GM23338 (cell line): ENCODE measurements at places on chromosomes 2 and 18. TPM values are rescaled to one million over a fixed set of nuclear protein-coding genes. Genes with fewer than 3 reads are reported as not detected.

- no peak for DNase-seq
Measured at GRCh38 chr2:27902098-27902497, 11.6 kb downstream of the BABAM2 start.

- peak; percentile 60 for DNase-seq
Measured at GRCh38 chr2:50476174-50476573, 555.8 kb downstream of the NRXN1 start.

The MDH1B gene
- 0.89 and 1.7 TPM in 2 replicates for total RNA-seq

DNA sequence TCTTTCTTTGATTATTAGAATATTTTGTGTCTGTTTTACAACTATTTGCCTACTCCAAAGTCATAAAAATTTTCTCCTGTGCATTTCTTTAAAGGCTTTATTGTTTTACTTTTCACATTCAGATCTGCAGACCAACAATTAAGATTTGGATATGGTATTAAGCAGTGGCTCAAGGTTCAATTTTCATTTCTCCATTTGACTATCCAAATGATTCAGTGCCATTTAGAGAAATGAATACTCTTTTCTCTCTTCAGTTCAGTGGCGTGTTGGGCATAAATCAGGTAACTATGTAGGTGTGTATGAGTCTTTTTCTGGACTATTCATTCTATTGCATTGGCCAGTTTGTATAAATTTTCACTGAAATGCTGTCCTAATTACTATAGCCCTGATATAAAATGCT lies 57.3 kb upstream of the IL1R1 start:
- DNase-seq = no peak

DNA sequence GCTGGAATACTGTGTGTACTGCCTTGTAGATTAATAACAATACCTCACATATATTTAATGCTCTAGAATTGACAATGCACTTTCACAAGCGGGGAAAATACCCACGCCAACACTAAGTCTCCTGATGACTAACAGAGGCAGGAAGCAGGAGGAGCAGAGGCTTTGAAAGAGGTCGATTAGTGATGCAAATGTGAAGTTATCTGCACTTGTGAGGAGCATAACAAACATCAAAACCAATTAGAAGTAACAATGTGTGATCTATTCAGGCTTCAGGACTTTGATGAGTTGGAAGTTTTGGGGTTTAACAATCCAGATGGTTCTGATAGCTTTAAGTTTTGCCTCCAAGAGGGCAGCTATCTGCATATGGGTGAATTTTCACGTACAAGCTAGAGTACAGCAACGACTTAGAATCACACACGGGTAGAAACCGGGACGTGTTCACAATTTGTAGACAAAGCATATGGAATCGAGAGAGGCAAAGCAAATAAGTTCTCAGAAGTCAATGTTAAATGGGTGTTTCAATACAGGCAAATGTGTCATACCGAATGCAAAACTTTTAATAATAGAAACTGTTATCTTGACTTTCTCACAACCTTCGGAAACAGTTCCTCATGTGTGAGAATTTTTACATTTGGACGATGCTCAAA lies 114.5 kb downstream of the METTL8 start:
- DNase-seq = peak; percentile 84

GRCh38 chr2:168024459-168024858 lies 222.9 kb downstream of the STK39 start:
- no peak for DNase-seq

The CREG2 gene
- total RNA-seq = 0.12 and 2.6 TPM in 2 replicates

- DNase-seq = no peak
Measured at GRCh38 chr2:29576231-29576630, 345.2 kb downstream of the ALK start.

The ACMSD gene
- total RNA-seq = not detected in 2 replicates

The PTPRN gene
- 18.8 and 22.1 TPM in 2 replicates for total RNA-seq

- DNase-seq = no peak
Measured at GRCh38 chr2:176135035-176135440, 5.5 kb downstream of the HOXD8 start.

- DNase-seq = no peak
Measured at GRCh38 chr2:237694415-237695194, 67.2 kb downstream of the LRRFIP1 start.

- no peak for DNase-seq
Measured at GRCh38 chr18:24068945-24069693, 54.6 kb downstream of the TTC39C start.

DNA sequence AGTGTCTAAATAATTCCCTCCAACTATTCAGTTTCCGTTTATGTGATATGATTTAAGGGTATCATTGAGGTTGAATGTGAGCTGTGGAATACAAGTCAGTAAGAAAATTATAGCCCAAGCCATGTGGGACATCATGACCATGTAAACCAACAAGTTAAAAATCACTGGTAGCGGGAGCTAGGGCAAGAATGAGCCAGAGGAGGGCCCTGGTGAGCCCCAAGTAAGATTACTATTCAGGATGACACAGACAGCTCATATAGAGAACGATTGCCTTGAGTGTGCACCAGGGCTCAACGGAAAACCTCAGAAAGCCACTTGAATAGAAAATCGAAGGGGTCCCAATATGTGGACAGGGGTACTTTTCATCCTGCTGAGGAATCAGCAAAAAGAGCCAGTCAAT lies 87.8 kb upstream of the RBMS1 start:
- DNase-seq = peak; percentile 68

The PRKAG3 gene
- total RNA-seq = not detected in 2 replicates

GRCh38 chr2:105631922-105632321 lies 112.8 kb upstream of the NCK2 start:
- DNase-seq = no peak

DNA sequence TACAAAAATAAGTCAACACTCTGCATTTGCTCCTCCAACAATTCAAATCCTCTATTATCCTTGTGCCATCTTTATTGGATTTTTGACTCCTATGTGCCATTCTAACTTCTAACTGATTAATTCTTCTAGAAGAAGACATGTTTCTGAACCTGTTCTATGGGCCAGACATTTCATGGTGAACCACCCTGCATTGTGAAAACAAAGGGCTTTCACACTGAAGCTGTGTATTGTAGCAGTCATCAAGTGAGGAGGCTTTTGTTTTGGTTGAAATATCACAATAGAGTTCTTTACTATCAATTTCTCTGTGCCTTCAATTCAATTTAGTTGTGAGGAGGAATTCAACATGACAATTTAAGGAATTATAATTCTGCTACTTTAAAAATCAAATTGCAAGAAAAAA lies 357.9 kb downstream of the PLCL1 start:
- no peak for DNase-seq

The ZNF532 gene
- total RNA-seq = 216 and 225 TPM in 2 replicates

The HOXD8 gene
- total RNA-seq = not detected in 2 replicates

The FN1 gene
- 217 and 255 TPM in 2 replicates for total RNA-seq

The PSMG2 gene
- 87.8 and 93.9 TPM in 2 replicates for total RNA-seq

DNA sequence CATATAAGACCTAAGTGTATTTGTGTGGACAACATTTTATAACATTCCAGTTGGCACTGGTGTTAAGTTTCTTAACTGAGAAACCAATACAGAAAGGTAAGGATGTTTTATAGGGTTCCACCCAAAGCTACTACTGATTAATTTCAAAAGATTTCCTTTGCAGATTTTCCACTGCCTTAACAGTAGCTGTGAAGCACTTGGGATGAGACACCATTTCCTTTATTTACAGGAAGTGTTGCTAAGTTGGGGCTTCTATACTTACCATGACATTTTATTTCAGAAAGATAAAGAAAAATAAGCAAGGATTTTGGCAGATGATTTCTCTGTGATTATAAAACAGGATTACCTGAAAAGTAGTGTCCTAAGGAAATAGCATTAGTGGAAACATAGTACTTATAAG lies 234.3 kb downstream of the CALCRL start:
- DNase-seq = no peak

DNA sequence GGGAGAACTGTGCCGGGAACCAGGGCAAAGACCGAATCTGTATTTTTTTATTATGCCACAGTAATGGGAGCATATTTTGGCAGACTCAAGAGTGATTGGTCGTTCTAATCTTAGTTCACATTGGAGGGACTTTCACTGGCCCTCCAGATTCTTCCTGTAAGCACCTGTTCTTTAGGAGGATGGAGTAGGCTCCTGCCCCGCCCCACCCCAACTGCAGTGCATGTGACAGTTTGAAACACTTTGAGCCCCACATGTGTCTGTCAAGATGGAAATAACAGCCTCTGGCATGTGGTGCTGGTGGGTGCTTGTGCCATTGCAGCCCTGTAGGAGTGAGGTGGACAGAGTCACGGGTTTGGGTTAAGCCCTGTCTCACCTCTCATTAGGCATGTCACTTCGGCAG lies 43.3 kb upstream of the TXNDC2 start:
- DNase-seq = no peak

The KRTCAP3 gene
- 6.6 and 15.8 TPM in 2 replicates for total RNA-seq

- DNase-seq = no peak
Measured at GRCh38 chr2:241851325-241852115, 7.2 kb downstream of the PDCD1 start.

DNA sequence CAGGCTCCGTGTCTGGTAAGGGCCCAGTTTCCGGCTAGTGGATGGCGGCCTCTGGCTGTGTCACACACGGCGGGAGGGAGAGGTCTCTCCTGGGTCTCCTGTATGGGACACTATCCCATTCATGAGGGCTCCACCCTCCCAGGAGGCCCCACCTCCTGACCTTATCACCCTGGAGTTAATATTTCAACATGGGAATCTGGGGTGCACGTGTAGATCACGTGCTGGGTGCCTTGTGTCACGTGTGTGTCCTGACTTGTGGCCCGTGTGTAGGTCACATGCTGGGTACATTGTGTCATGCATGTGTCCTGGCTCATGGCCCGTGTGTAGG lies 9.9 kb downstream of the NEU4 start:
- DNase-seq = no peak

DNA sequence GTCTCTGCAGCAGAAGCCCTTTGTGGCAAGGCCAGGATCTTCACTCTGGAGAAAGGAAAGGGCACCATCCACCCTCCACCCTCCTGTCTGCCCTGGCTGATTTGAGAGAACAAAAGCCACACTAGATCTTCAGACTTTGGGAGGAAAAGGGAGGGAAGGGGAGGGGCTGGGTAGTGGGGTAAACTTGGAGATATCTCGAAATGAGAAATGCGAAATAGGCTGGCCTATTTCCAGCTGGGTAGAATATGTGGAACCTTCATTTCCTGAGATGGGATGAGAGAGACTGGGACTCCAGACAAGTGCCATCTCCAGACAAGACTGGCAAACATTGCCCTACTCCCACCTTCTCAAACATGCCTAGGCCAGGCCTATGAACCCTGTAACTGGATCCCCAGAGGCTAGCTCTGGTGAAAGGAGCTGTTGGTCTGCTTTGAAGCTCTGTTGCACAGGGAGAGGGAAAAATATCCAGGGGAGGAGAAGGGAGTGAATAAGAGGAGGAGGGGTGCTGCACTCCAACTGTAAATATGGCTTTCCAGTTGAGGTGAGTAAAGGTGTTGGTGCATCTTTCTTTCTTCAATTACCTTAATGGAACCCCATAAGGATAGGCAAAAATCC lies 1.7 kb downstream of the HOXD12 start:
- no peak for DNase-seq

DNA sequence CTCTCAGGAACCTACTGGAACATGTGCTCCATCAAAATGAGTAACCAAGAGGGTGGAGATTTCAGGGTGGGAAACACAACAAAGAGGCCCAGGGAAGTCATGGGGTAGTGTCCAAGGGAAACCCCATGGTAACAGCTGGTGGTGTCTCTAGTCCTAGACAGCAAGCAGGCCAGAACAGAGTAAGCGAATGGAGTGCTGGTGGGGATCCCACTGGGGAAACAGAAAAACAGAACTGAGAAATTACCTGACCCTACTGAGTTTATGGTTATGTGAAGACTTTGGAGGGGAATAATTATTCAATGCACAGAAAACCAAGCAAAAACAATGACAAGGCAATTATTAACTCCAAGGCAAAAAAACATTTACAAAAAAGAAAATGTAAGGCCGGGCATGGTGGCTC lies 16.9 kb downstream of the ERCC3 start:
- no peak for DNase-seq

The ATP8B1 gene
- 3.0 and 3.9 TPM in 2 replicates for total RNA-seq

DNA sequence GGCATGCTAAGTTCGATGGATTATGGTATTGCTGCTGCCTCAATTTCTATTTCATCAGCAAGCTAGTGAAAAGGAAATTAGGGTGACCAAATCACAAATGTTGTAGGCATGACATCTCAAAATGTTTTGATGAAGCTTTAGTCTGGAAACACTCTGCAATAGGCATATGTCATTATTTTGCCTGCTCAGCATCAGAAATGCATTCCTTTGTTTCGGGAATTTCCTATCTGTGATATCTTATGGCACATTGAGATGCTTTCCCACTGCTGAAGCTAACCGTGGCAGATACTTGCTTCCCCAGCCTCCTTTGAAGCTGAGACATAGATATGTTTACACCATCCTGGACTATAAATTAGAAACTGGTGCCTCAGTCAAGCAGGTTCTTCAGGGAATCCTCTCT lies 119.7 kb downstream of the CDC42EP3 start:
- no peak for DNase-seq

- no peak for DNase-seq
Measured at GRCh38 chr2:220664272-220665107, 907.6 kb downstream of the EPHA4 start.

DNA sequence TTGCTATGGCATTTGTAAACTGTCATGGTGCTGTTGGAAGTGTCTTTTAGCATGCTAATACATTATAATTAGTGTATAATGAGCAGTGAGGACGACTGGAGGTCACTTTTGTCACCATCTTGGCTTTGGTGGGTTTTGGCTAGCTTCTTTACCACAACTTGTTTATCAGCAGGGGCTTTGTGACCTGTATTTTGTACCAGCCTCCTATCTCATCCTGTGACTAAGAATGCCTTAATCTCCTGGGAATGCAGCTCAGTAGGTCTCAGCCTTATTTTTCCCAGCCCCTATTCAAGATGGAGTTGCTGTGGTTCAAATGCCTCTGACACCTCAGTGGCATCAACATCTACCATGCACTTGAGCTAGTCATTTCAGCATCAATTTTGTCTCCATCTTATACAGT lies 29.7 kb downstream of the LYPD6 start:
- no peak for DNase-seq

GRCh38 chr18:46622999-46623398 lies 34.0 kb downstream of the LOXHD1 start:
- DNase-seq = no peak

- DNase-seq = no peak
Measured at GRCh38 chr2:12050396-12050795, 304.0 kb downstream of the LPIN1 start.

GRCh38 chr2:16417726-16418125 lies 247.9 kb downstream of the CYRIA start:
- no peak for DNase-seq

DNA sequence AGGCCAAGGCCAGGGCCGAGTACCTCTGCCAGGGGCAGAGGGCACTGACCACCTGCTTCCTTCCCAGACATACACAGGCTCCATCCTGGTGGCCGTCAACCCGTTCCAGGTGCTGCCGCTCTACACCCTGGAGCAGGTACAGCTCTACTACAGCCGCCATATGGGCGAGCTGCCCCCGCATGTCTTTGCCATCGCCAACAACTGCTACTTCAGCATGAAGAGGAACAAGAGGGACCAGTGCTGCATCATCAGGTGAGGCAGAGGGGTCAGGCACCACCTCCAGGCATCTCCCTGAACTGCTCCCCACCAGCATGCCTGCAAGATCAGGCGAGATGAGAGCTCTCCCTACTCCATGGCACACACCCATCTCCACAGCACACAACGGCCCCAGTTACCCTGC lies 31.1 kb downstream of the MYO7B start:
- DNase-seq = no peak

- no peak for DNase-seq
Measured at GRCh38 chr2:233011268-233011650, 1.8 kb downstream of the NGEF start.

The ANKRD62 gene
- total RNA-seq = not detected in 2 replicates

GRCh38 chr2:100242891-100243619 lies 79.2 kb downstream of the LONRF2 start:
- peak; percentile 88 for DNase-seq

The DAW1 gene
- total RNA-seq = 0.47 and 2.0 TPM in 2 replicates

The MPP4 gene
- total RNA-seq = 0.35 TPM in 1 of 2 replicates, not detected in the other
